MG63 (cell line): ENCODE measurements at places on chromosomes 2 and 18. TPM values are rescaled to one million over a fixed set of nuclear protein-coding genes. Genes with fewer than 3 reads are reported as not detected.

DNA sequence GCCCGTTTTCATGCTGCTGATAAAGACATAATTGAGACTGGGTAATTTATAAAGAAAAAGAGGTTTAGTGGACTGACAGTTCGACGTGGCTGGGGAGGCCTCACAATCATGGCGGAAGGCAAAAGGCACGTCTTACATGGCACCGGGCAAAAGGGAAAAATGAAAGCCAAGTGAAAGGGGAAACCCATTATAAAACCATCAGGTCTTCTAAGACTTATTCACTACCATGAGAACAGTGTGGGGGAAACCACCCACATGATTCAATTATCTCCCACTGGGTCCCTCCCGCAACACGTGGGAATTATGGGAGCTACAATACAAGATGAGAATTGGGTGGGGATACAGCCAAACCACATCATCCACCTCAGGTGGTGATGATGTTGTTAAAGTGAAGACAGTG lies 3.3 kb upstream of the RAB12 start:
- no peak for DNase-seq

DNA sequence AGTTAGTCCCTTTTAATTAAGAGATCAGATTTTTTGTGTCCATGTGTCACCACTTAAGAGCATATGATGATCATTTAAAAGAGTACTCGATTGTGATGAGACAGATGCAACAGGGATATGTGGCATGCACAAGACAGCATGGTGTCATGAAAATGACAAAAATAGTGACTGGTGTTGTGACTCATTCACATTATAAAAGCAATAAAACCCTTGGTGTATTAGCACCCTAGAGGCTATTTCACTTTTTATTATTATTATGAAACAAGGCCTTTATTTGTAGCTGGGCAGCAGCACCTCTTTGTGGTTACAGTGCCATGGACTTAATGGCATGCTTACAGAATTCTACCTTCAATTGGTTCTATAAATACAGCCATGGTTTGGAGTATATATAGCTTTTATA lies 1296.0 kb upstream of the ZEB2 start:
- DNase-seq: no peak

DNA sequence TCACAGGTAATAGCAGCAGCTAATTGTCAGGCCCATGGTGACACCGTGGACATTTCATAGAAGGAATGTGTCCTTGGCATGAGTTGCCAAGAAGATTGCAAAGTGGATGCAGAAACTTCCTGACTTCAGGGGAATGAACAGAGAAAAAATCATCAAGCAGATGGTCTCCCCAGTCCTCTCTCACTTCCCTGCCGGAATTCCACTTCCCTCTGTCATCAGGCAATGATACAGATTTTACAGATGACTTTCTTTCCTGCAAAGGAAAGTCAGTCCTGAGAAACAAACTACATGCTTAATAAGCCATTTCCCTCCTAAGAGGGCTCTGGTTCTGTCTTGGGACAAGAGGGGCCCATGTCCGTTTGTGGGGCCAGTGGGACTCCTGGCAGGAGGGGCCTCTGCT lies 45.7 kb downstream of the KCNF1 start:
- no peak for DNase-seq

DNA sequence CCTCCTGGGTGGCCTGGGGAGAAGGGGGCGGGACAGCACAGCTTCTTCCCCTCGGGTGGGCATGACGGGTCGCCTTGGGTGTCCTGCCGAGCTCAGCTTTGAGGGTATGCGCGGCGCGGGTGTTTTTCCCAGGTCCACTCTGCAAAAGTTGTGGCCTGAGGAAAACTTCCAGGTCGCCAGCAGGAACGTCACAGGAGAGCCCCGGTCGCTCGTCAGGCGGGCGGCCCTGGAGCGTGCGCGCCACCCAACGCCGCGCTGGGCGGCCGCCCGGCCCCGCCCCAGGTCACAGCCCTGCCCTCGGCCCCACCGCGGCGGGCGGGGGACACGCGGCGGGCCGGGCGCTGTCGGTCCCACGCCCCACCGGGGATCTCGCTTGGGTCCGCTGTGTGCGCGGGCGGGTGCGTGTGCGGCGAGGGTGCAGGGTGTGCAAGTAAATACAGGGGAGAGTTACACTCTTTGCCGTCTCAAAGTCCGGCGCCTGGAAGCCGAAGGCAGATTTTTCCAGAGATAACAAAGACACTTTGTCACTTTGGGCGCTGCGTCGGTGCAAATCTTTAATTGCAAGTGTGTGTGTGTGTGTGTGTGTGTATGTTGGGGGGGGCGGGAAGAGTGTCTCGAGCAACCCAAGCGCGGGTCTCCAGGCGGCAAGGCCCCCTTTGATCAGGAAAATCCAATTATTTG lies 616 bp upstream of the SP5 start:
- peak; percentile 52 for DNase-seq

STEAP3 gene
- total RNA-seq: 7.6 and 8.1 TPM in 2 replicates

DNA sequence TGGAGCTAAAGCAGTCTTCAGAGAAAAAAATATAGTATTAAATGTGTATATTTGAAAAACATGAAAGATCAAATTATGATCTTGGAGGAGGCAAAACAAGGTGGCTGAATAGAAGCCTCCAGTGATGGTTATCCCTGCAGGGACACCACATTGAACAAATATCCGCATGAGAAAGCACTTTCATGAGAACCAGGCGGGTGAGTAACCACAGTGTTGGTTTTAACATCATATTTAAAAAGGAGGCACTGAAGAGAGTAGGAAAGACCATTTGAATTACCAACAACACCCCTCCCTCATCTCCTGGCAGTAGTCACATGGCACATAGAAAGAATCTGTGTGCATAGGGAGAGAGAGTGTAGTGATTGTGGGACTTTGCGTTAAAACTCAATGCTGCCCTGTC lies 759.6 kb upstream of the NRXN1 start:
- no peak for DNase-seq

GRCh38 chr2:101349893-101350662 lies 37.2 kb downstream of the CREG2 start:
- no peak for DNase-seq
